ENCODE measurements at places on chromosomes 4 and X.

GRCh38 chrX:107571296-107571998 lies 56.9 kb upstream of the PRPS1 start:
- DNase-seq, result no peak

- DNase-seq, result no peak
Observed at GRCh38 chrX:153973127-153974002, 811 bp downstream of the TMEM187 start.

DNA sequence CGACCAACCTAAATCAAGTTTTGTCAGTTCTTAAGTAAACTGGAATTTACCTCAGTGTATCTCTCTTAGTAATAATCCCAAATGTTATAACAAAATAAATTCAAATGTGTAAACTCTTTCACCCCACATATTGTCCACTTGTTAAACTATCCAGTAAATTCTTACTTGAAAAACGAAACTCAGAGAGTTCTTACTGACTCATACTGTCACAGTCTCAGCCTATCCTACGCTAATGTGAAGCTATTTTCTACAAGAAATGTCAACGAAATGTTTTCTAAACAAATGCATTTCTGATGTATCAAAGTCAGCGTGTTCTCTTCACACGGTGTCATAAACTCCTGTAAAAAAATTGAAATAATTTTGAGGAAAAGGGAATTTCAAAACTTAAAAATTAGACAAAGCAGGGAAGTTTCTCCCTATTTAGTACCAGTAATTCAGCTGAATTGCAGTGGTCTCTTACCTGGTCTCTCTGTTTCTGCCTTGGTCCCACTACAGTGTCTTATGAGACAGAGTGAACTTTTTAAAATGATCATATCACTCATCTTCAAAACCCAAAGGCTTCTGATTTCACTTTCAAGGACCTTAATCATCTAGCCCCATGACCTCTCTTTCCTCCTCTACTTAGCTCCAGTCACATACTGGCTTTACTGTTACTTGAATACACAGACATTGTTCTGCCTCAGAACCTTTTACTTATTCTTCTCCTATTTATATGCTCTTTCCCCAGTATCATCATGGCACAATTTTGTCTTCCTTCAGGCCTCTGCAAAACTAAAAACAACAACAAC lies 63.3 kb downstream of the DCAF8L1 start:
- DNase-seq, result no peak

- no peak for DNase-seq
Observed at GRCh38 chr4:55491486-55491885, 55.2 kb downstream of the CLOCK start.

DNA sequence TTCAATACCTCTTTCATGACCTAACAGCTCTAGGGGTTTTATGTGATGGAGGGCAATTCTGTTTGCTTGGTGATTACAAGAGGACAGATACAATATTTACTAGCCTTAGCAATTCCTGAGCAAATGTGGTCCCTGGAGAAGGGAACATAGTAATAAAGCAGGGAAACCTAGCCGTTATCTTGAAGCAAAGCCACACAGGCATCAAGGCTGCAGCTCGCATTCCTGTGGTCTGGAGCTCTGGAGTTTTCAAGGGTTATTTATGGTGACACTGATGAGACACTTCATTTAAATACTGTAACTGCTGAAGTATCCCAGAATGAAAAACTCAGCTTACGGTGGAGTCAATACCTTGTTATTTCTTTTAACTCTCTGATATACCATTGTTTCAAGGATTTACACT lies 66.8 kb downstream of the AFF2 start:
- no peak for DNase-seq

- no peak for DNase-seq
Observed at GRCh38 chrX:119040432-119040831, 32.4 kb upstream of the CT47C1 start.

DNA sequence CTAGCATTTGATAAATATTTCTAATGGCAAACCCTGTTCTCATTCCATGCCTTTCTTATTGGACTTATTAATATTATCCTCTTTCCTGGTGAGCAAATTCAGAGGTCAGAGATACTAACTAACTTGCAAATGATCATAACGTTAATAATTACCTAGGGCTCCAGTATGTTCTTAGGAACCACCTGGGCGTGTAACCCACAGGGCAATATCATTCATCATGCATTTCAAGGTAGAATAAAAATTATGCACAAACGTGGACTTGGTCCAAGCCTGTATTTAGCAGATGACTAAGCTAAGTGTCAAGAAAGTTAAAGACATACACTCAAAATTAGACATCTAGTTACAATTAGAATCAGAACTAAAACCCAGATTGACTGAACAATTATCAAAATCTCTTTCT lies 850.1 kb downstream of the TRIML1 start:
- no peak for DNase-seq

GRCh38 chrX:40109288-40110008 lies 11.7 kb upstream of the BCOR start:
- DNase-seq, result no peak

DNA sequence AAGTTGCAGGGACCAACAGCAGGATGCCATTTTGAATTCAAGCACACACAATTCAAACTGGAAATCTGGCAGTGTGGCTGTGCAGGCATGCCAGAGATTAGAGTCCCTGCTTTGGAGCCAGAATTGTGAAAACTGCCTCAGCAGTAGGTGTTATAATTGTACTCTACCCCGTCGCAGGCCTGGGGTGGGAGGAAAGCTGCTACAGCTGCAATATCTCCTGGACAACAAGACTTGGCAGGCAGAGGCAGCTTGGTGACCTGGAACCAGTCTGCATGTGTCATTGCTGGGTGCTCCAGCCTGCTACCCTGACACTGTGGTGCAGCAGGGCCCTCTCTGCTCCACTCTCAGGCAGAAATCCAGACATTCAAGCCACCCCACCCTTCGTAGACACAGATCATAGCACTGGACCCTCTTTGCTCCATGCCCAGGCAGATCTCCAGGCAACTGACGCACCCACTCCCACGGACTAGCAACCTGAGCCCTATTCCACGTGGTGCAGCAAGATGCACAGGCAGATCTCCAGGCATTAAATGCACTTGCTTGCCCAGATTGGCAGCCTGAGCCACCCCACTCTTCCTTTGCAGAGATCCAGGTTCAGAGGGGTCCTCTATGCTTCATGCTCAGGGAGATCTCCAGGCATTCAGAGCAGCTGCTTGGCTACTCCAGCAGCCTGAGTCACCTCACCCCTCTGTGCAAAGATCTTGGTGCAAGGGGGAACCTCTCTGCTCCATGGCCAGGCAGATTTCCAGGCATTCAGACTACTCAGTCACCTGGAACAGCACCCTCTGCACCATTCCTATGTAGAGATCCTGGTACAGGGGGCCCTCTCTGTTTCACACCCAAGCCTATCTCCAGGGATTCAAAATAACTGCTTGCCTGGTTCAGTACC lies 140.5 kb downstream of the LRBA start:
- DNase-seq, result peak; percentile 17

DNA sequence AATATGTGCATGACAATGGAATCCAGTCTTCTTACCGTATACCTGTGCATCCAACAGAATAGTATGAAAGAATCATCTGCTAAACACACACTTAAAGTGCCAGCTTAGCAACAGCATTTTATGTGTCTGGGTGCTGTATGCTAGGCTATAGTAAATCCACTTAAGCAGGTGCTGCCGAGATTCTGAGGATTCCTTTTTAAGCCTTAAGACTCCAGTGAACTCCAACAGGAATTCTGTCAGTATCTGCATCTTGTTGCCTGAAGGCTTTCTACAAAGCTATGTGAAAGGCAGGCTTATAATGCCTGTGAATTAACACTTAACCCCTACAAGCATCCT lies 1076.4 kb upstream of the PABPC4L start:
- DNase-seq, result no peak

DNA sequence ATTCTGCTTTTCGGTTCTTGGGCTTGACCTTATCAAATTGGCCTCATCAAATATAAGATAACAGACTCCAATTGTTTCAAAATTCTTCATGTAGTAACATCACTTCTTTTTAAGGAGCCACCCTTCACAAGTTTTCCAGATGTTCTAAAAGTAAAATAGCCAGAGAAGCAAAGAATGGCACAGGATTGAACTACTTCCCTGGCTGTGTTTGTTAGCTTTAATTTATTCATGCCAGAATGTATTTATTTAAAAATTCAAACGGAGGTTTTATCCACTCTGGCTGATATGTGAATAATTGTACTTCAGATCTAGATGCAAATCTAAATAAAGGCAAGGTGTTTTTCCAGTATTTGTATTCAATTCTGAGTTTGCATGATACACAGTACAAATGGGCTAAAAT lies 581.3 kb upstream of the TENM3 start:
- DNase-seq, result no peak

DNA sequence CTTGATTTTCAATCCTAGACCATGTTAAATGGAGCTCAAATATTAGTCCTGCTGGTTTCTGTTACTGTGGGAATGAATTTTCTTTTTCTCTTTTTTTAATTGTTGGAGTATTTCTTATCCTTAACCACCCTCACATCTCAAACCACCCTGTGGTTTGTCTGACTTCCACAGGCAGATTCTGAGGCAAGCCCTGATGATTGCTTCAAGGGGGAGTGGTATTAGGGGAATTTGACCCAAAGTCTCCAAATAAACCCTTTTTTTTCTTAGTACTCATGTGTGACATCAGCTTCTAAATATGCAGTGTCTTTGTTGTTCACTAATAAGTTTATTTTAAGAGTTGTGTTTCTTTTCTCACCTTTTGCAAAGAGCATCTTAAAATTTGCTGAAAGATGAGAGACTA lies 810.3 kb downstream of the IL1RAPL1 start:
- no peak for DNase-seq

DNA sequence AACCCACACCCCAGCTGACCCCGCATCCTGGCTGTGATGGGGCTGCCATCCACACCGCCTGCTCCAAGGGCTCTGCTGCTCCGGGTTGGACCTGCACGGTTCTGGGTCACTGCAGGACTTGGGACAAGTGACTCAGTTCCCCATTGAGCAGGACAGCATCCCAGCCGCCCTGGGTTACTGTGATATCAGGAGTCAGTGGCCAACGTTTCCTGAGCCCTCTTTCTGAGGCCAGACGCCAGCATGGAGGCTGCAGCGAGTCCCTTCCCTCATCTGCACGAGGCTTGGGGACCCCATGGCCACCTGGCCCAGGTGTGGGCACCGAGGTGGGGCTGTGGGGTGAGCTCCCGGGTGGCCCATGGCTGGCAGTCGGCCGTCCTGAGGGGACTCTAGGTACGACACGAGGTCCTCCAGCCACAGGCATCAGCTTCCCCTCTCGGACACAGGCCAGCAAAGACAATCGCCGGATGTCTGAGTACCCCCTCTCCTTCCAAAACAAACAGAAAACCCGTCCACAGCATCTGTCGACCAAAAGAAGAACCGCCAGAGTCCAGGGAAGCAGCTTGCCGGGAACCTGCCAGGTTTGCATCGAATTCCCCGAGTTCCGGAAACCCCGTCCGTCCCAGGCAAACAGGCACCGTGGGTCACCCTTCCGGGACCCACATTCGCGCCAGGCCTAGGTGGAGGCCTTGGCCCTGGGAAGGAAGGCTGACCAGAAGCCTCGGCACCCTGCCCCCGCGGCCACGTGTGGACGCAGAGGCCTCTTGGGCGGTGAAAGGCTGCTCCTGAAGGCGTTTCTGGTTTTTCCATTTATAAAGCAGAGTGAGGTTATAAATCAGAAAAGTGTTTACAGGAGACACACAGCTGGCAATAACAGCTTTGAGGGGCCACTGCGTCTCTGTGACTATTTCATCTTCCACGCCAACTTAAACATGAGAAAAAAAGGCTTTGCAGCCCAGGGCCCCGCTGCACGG lies 136.0 kb downstream of the FAM53A start:
- no peak for DNase-seq

DNA sequence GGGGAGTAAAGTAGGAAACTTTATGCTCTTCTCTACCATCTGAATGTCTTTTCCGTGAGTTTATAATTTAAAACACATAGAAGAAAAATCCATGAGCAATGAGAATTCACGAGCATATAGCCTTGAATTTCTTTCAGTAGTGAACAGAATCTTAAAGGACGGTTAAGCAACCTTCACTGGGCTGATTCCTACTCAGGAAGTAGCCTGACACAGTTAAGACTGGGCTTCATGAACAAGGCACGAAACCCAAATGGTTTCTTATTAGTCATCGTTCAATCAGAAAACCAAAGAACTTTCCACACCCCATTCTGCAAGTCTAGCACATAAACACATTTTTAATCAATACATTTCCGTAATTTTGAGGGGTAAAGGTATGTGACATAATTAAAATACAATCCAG lies 95.8 kb downstream of the SH3KBP1 start:
- DNase-seq, result no peak

GRCh38 chr4:118035309-118035708 lies 1.0 kb downstream of the NDST3 start:
- DNase-seq, result no peak

DNA sequence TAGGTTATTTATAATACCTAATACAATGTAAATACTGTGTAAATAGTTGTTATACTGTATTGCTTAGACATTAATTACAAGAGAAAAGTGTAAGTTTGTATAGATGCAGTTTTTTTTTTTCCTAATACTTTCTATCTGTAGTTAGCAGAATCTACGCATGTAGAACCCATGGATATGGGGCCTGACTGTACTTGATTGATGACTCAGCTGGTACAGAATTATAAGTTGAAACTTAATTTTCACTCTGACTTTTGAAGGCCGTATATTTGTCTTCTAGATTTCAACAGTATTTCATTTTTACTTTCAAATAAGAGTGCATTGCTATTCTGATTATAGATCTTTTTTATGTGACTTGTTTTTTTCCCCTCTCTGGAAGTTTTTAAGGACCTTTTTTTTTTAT lies 30.8 kb upstream of the NDUFC1 start:
- DNase-seq, result no peak

DNA sequence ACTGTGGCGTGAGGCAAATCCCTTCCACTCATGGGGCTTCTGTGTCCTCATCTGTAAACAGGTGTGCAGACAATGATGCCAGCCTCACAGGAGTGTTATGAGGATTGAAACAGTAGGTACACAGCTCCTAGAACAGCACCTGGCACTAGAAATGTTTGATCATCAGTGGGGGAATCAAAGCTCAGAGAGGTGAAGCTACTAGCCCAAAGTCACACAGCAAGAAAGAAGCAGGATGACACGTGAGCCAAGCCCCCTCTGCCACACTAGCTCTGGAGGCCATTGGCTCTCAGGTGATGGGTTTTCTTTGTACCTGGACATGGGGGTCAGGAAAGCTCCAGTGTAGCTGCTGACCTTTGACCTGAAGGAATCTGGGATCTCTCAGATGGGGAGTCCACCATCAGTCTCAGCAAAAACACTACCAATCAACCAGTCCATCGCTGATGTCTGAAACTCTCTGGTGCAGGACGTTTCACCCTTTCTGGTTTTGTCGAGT lies 13.4 kb upstream of the SLC2A9 start:
- no peak for DNase-seq

GRCh38 chr4:100540131-100540530 lies 22.3 kb upstream of the EMCN start:
- DNase-seq, result no peak

DNA sequence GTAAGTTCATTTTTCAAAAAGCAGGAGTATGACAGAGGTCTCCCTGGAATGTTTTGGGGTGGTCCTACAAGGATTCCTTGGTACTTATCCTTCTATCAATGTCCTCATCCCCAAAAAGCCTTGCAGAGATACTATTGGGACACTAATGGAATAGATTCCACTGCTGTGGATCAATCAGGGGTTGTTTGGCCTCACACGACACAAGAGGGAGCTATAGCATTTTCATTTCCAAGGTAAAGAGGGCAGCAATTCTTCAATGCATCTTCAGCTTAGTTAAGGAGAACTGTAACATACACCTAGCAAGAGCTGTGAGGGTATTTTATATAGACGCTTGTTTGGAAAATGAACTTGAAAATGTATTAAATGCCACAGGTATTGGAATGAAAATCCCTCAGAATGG lies 50.9 kb downstream of the USP26 start:
- no peak for DNase-seq

GRCh38 chrX:132482632-132483031 lies 6.2 kb downstream of the MBNL3 start:
- DNase-seq, result no peak
